ENCODE measurements at places on chromosomes 6 and 20. TPM values are rescaled to one million over a fixed set of nuclear protein-coding genes. Genes with fewer than 3 reads are reported as not detected.

- no peak for DNase-seq
Observed at GRCh38 chr6:137092018-137092417, 47.3 kb upstream of the IL20RA start.

The ESR1 gene
- total RNA-seq = 0.02 TPM

DNA sequence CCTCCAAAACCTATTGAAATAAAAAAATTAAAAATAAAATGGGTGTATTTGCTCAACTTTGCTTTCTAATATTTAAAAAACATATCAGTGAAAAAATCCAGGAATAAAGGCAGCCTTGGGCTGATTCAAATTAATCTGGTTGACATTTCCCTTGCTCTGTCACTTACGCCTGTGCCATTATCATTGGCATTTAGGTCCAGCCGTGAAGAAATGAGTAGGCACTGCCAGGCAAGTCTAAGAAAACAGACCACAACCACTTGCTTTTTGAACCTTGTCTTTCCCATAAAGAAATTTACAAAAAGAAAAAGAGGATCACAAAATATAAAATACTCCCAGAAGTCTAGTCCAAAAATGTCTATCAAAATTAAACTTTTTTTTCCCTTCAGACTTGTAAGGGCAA, 59.2 kb upstream of the HBS1L start:
- DNase-seq = no peak

- DNase-seq = no peak
Observed at GRCh38 chr6:127332383-127332961, 10.9 kb downstream of the ECHDC1 start.

DNA sequence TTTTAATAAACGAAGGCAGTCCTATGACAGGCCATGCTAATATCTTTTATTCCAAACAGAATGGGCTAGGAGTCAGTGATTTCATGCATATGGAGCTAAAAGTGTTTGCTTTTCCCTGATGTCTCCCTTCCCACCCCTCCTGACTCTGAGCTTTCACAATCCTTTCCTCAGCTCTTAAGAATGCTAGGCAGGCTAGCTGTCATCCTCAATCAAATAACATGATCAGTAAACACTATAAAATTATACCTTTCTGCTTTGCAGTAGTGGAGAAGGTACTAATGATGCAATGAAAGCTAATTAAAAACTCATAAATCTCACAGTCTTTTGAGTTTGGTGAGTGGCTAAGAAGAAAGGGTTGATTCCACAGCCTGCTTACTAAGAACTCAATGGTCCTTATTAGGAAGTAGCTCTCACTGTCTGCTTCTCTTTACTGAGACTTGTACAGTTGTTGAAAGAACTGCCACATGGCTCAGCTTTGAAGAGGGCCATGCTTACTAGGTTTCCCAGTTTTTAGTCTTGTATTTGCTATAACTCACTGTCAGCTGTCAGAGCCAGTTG, 250.9 kb upstream of the JAG1 start:
- DNase-seq = peak; percentile 51

- DNase-seq = peak; percentile 18
Observed at GRCh38 chr6:35213824-35214756, at the start of gene SCUBE3. TSS of gene SCUBE3 (plus strand) at chr6:35213956. CDS start at chr6:35214419, 463 bp downstream.

DNA sequence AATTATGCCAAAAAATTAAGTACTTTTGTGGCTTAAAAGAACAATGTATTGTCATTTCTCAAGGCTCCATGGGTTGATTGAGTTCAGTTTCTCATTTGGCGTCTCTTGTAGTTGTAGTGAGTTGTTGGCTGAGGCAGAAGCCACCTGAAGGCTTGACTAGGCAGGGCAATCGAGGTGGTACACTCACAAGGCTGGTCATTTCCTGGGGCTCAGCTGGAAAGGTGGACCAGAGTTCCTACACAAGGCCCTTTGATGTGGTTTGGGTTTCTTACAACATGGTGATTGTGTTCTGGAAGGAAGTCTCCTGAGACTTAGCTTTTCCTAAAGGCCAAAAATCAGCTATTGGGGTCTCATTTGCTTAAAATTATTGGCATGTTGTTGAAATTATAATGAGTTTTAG, 22.6 kb downstream of the MAS1 start:
- DNase-seq = no peak

DNA sequence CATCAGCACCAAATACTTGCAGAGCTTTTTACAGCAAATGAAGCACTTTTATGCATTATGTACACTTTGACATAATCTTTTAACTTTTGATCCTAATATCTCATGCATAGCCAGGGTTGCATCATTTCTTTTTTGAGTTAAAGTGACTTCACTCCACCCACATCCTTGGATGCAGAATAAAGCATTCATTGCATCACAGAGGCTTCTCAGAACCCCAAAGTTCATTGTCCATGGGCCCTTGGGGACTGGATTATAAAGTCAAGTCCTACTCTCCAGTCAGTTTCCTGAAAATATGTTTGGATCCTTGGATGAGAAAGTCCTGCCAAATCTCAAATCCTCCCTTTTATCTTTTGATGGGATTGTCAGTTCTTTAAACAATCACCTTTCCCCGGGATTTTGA, 10.6 kb upstream of the EFHC1 start:
- no peak for DNase-seq

- DNase-seq = no peak
Observed at GRCh38 chr20:35735826-35736470, 6.1 kb downstream of the RBM39 start.

All from A172 (cell line).